ENCODE measurements at places on chromosomes 2 and 18.

- no peak for DNase-seq
Measured at GRCh38 chr2:167140767-167141166, 252.5 kb downstream of the XIRP2 start.

DNA sequence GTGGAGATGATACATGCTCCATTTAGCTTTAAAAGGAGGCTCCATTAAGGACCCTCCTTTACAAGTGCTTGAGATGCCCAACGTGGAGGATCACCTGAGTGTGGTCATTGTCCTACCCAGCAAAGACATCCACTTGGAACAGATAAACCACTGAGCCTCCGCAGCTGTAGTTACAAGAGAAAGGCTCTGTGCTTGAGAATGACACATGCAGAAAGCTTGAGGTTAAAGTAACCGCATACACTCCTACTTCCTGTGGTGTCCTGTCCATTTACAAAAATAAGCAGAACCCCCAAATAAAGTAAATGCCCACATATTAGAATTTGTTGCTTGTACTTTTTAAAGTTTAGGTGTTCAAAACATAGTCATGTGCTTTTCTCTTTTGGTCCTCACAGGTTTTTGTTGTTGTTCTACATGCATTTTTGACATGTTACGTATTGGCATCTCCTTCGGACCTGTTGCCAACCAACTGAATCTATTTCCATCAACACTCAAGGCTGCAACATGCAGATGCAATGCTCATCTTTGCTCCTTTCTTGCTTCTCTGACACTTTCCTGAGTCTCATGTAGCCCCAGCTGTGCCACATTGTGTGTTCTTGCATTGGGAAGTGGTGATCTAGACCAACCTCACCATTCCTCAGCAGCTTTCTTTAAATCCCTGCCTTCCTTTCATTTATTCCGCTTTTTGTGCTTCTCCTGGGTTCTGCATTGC is 56.0 kb downstream of the SERPINB7 start:
- no peak for DNase-seq

DNA sequence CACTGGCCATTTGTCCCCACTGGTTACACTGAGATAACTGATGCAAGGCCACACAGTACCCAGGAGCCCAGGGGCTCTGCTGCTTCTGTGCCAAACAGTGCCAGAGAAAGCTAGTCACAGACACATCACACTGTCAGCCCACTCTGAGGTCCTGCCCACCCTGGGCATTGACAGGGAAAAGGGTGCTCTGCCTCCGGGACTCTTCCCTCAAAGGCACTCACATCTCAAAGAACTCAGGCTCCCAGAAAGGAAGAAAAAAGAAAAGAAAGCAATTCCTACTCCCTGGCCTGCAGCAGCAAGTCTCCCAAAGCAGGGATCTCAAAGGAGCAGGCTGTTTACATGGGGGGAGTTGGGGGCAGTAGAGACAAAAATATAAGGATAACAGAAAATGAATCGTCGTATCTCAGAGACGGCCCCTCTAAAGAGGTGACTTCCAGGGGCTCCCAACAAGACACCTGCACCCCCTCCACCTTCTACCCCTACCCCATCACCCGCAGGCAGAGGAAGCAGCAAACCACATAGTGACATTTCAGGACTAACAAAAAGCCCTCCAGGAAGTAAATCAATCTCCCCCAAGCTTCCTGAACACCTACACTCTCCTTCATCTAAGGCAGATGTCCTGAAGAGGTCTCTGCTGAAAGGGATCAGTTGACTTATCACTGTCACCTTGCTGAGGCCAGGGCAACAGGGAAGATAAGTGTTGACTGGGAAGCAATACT is 247.6 kb downstream of the TNS1 start:
- no peak for DNase-seq

DNA sequence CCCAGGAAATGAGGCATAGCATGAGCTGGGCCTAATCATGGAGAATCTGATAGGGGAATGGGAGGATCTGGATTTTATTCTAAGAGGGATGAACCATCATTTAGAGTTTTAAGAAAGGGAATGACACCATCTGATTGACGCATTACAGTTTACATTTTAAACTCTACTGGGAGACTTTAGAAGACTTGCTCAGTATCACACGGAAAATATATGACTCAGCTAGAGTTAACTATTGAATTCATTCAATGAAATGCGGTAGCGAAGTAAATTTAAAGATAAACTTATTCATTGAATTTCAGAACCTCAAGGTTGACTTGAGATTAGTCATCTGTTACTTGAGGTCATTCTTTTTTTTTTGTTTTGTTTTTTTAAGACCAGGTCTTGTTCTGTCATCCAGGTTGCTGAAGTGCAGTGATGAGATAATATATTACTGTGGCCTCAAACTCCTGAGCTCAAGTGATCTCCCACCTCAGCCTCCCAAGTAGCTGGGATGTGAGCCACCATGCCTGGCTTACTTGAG is 25.0 kb downstream of the MC4R start:
- DNase-seq: no peak

DNA sequence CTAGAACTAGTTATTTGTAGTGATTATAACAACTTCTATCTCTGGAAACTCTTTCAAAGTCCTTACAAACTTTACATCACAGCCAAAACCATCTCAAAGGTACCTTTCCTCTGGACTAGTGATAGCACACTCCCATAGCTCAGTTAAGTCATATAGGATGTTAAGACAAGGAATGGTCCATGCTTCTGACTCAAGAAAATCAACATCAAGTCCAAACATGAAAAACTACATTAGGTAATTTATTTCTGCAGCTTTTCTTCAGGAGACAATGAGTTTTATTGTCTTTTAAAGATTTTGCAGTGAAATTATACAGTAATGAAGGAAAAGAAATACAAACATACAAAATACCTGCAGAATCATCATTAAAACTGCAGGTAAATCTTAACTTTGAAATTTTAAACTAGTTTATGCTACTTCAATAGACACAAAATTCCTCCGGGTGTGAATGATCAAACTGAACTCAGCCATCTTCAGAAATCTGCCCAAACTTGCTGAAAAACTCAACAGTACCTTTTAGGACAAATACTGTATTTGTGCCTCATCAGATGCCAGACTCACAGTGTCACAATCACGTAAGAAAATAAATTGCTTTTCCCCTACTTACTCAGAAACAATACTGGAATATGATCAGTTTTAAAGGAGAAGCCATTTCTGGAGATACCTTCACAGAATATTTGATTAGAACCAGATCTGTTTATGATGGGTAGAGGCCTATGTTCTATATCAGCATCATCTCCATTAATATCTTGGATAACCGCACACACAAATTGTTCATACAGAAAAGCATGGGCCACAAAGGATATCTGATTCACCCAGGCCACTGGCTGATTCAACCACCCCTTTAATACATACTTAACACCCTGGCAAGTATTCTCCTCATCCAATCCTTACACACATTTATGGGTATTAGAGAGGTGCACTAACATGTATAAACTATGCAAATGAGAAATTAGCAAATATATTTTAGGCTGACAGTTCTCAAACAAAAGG is 2.6 kb downstream of the TMEM131 start:
- DNase-seq: no peak

DNA sequence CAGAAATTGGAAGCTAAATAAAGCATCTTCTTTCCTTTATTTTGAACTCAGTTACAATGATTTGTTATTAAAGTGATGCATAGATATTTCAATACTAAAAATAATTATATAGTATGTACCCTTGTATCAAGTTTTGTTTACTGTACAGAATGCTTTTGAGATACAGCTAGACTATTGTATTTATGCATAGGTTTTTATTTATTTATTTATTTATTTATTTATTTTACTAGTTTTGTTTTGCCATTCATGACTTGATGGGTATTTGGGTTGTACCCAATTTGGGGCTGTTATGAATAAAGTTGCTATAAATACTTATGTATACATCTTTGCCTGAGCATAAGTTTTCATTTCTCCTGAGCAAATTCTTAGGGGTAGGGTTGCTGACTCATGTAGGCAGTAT is 118.7 kb upstream of the NXPH2 start:
- no peak for DNase-seq

DNA sequence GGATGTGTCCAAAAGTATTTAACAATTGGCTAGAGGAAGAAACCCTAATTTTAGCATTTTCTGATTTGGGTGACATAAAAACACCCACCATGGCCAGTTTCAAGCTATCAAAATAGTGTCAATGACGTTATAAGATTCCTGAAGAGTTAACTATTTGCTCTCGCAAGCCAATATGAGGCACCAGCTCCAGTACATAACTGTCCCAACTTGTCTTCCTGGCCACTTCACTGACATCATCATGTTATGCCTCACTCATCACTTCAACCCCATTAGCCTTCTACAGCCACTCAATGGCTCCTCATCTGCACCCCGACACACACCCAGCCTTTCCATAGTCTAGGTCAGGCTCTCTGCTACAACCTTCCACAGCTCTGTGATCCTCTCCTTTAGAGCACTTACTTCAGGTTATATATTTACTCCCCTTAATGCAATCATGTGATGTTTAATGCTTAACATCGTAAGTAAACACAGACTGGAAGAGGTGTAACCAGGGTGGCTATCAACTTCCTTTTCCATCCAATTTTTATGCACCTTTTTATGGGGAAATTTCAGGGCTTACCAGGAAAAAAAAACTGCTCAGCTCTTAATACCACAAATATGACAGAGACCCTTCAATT is 158.7 kb downstream of the VWC2L start:
- no peak for DNase-seq

DNA sequence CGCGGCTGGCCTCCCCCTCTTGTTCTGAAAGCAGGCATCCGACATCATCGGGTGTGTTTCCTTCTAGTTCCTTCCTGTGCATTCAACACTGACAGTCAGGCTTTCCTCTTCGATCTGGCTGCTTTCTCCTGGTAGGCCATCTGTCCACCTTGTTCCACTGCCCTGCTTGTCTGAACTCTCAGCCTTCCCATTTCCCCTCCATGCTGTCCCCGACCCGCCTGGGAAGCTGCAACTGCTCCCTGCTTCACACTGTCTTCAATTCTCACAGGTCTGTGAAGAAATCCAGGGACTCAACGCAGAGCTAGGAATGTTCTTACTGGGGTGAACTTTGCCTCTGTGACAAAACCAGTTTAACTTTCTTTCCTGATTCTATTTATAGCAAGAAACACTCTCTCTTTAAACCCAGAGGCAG is 43.0 kb downstream of the KIF3C start:
- no peak for DNase-seq

- no peak for DNase-seq
Measured at GRCh38 chr18:75161256-75162028, 47.5 kb downstream of the PTGR3 start.

DNA sequence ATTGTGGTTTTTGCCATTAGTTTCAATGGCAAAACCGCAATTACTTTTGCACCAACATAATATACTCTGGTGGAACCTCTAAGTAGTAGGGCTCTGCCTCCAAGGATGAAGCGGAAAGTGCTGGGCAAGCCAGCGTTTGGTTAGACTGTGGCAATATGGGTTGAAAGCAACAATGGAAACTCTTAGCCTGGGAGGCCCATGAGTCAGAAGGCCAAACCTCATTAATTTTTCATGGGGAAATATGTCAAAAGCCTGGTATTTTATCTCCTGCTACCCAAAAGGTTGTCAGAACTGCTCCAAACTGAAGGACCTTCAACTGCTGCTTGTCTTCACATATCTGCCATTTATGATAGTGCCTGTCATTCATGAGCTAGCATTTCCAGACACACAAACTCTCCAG is 179.1 kb upstream of the CYP26B1 start:
- no peak for DNase-seq

- DNase-seq: no peak
Measured at GRCh38 chr2:202693503-202693902, 58.7 kb downstream of the FAM117B start.

DNA sequence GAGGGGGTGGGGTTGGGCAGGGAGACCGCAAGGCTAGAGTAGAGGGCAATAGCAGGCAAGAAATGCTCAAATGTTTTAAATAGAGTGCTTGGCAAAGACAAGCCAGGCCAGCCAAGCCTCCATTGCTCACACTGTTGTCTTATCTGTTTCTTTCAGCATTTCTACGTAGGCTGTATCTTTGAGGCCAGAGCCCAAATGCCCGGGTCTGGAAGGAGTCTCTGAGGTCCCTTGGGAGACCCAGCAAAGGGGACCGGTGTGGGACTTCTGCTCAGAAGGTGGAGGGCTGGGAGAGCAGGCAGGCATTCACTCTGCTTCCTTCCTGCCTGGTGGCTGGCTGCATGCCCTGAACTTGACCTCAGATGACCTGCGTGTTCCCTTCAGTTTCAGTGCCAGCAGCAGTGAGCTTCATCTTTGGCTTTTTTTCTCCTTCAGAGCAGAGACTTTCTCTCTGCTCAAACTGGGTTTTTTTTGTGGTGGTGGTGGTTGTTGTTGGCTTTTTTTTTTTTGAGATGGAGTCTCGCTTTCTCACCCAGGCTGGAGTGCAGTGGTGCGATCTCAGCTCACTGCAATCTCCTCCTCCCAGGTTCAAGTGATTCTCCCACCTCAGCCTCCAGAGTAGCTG is 13.7 kb upstream of the TET3 start:
- DNase-seq: peak; percentile 72

GRCh38 chr18:59469463-59470180 is 110.6 kb upstream of the LMAN1 start:
- DNase-seq: no peak

GRCh38 chr2:28429636-28430376 is 37.1 kb downstream of the FOSL2 start:
- DNase-seq: no peak

Data from activated CD8-positive, alpha-beta memory T cell treated with anti-CD3 and anti-CD28 coated beads for 24 hours (primary cell).